CD4-positive, alpha-beta T cell treated with Interleukin-15 for 4 hours (primary cell): ENCODE measurements at places on chromosomes 4 and X.

- no peak for DNase-seq
Observed at GRCh38 chr4:129040471-129040870, 52.9 kb downstream of the SCLT1 start.

- no peak for DNase-seq
Observed at GRCh38 chrX:42694260-42694815, 83.6 kb downstream of the PPP1R2C start.

- DNase-seq, result no peak
Observed at GRCh38 chrX:124592744-124593143, 246.4 kb downstream of the SH2D1A start.

DNA sequence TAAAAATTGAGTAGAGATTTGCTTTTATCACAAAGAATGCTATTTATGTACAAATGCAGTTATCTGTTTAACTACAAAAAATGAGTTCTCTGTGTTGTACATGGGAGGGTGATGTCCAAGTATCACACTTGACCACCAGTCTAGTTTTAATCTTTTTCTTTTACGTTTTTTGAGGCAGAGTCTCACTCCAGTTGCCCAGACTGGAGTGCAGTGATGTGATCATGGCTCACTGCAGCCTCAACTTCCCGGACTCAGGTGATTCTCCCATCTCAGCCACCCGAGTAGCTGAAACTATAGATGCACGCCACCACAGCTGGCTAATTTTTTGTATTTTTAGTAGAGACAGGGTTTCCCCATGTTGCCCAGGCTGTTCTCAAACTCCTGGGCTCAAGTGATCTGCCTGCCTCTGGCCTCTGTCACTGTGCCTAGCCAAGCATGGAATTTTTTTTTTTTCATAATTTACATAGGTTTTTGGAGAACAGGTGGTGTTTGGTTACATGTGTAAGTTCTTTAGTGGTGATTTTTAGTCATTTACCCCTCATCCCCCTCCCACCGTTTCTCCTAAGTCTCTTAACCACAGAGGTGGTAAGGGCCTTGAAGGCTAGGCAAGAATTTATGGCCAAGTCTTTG, 47.9 kb upstream of the RPA4 start:
- no peak for DNase-seq

DNA sequence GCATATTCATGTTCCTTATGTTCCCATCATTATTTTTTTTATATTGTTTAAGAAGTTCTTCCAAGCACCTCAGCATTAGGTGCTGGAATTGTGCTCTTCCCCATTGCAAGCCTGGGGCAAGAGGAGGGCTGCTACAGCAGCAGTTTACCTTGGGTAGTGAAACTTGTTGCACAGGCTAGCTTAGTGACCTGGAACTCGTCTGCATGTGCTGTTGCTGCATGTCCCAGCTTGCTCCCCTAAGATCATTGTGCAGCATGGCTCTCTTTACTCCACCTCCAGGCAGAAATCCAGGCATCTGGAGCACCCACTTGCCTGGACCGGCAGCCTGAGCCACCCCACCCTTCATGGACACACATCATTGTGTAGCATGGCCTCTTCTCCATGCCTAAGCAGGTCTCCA, 776.0 kb downstream of the GLUD2 start:
- no peak for DNase-seq

GRCh38 chr4:40837094-40837870, 87.5 kb downstream of the NSUN7 start:
- DNase-seq, result no peak

GRCh38 chr4:26589705-26590104, 5.8 kb downstream of the TBC1D19 start:
- DNase-seq, result no peak

- DNase-seq, result no peak
Observed at GRCh38 chrX:88613338-88613737, 133.7 kb upstream of the CPXCR1 start.

- DNase-seq, result no peak
Observed at GRCh38 chr4:10736266-10736665, 51.7 kb upstream of the CLNK start.

GRCh38 chrX:139811942-139812629, 104.1 kb upstream of the MCF2 start:
- DNase-seq, result no peak
